Pulmonary artery endothelial cell (primary cell): ENCODE measurements at places on chromosomes 6 and 20.

DNA sequence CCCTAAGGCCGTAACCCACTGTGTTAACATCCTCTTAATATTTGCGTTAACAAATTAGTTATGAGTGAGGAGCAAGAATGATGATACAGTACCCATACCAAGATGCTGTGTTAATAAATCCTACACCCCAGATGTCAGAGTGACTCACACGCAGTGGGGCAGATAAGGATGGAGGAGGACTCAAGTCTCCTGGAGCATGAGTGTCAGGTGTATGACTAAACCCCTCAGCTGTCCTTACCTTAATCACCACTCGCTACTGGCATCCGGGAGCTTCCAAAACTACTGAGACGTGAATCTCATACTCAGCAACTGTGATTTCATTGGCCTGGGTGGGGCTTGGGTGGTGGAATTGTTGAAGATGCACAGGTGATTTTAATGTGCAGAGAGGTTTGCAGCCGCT is 131.3 kb upstream of the MTHFD1L start:
- DNase-seq = no peak

DNA sequence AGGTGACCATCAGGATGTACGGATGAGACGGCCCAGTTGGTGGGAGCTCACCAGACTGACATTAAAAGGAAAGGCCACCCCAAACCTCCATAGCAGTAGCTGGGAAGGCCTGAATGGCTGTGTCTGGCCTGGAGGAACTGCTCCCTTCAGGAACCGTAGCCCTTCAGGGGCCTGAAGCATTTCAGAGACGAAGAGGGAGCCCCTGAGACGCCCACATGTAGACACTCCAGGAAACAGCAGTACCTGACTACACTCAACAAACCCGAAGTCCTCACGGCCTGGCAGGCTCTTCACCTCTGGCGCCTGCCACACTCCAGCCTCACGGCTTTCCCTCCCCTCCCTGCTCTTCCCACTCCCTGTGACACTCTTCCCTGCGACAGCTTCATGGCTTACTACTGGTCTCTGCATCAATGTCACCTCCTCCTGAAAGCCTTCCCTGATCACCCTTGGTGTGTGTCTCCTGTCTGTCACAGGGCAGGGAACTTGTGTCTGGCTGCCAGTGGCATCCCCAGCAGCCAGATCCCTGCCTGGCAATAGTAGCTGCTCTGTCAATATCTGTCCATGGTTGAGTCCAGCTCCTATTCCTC is 14.6 kb upstream of the STX16 start:
- DNase-seq = no peak

DNA sequence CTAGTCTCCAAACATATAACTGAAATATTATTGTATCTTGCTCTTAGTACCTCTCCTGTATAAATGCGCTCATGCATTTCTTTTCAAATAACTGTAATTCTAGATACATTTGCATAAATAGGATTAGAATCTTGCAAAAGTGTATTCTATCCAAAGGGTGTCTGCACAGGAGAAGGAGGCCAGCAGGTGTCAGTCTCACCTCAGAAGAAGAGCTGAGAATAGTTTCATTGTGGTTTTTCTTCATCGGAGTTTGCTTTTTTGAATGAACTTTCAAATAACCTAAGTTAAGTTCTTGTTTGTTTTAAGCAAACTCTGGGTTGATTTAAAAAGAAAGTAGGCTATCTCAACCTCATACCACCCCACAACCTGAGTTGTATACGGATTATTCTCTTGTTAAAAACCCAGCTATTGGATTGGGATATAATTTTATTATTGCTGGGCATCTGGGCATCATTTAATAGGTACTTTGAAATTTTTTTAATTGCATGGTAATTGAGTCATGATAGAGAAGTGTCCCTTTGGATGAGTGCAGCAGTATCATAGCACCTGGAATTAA is 125.0 kb upstream of the MLIP start:
- DNase-seq = peak; percentile 8

- no peak for DNase-seq
These were observed 2.9 kb upstream of the RAB22A start for GRCh38 chr20:58306421-58307261.

DNA sequence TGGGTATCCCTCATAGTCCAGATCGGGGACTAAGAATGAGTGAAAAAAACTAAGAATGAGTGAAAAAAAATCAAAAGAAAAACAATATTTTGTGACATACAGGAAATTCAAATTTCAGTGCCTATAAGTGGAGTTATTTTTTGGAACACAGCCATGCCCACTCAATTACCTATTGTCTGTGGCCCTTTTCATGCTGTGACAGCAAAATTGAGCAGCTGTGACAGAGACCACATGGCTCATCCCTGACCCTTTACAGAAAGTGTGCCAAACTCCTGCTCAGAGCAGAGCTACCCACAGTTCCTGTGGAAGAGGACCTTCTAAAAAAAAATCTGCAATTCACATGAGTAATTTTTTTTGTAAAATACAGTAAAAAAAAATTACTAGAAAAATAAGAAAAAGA is 1.4 kb downstream of the NCR2 start:
- DNase-seq = no peak

GRCh38 chr6:106771822-106772221 is 142.4 kb downstream of the QRSL1 start:
- no peak for DNase-seq

DNA sequence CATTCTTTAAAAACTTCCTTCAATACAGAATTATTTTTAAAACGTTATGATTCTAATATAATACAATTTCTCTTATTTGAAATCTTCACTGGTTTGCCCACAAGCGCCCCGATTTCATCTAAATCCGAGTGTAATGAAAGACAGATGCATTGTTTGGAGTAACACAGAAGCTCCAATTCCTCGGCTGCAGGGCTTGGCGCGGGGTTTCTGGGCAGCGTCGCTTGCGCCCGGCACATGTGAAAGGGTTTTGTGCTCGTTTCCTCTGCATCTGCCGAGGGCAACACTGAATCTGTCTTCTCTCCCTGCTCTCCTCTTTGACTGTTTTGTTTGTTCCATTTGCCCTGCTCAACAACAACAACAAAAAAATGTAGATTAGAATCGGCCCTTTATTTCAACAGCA is 248.6 kb upstream of the QKI start:
- DNase-seq = no peak

DNA sequence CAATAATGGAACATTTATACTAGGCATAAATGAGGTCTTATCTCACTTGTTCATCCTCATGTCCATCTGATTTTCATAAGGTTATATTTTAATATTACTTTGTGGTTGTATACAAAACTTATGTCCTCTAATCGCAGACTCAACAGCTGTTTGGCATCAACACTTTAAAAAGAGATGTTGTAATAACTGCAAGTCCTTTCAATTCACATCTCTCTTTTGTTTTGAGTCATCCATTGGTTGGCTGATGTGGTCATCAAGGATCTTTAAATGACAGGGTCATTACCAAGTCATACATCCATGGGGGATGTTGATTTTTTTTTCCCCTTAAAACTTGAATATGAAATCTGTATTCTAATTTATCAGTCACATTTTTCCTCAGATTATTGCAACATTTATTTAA is 299.4 kb upstream of the NRSN1 start:
- no peak for DNase-seq

GRCh38 chr6:55286824-55287223 is 40.4 kb upstream of the GFRAL start:
- DNase-seq = no peak

- DNase-seq = no peak
These were observed 4.8 kb upstream of the NHSL1 start for GRCh38 chr6:138503881-138504680.

GRCh38 chr6:12051861-12052368 is 39.8 kb downstream of the HIVEP1 start:
- DNase-seq = no peak

GRCh38 chr6:130482645-130483390 is 117.0 kb downstream of the TMEM200A start:
- DNase-seq = no peak

DNA sequence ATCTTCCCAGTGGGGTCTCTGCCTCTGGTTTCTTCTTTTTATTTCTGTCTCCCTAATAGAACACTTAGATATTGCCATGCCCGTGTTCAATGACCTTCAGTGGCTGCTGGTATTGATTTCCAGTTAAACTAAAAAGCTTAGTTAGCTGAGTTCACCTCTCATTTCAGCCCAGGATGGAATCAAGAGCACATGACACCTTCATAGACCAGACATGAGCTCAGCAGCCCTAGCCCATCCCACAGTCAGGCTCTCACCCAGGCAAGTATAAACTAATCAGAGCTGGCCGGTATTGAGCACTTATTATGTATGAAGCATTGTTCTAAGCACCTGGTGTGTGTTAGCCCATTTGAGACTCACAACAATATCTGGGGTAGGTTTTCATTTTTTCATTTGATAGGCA is 33.7 kb upstream of the PLEKHG1 start:
- no peak for DNase-seq

DNA sequence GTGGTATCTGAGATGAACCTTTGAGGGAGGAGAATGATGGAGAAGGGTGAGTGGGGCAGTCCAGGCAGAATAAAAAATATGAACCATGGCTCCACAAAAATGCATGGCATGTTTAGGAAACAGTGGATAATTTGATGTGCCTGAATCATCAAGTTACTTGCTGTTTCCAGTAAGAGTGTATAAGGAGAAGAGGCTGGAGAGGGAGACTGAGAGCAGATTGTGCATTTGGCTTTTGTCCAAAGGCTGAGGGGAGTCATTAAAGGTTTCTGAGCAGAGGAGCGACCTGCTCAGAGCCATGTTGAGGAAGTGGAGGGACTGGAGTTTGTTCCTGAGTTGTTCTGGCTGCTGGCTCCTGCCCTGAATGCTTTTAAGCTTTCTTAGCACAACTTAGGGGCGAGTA is 6.1 kb downstream of the MMP24 start:
- DNase-seq = no peak

GRCh38 chr6:140872885-140873284 is 1259.8 kb upstream of the GJE1 start:
- DNase-seq = no peak

DNA sequence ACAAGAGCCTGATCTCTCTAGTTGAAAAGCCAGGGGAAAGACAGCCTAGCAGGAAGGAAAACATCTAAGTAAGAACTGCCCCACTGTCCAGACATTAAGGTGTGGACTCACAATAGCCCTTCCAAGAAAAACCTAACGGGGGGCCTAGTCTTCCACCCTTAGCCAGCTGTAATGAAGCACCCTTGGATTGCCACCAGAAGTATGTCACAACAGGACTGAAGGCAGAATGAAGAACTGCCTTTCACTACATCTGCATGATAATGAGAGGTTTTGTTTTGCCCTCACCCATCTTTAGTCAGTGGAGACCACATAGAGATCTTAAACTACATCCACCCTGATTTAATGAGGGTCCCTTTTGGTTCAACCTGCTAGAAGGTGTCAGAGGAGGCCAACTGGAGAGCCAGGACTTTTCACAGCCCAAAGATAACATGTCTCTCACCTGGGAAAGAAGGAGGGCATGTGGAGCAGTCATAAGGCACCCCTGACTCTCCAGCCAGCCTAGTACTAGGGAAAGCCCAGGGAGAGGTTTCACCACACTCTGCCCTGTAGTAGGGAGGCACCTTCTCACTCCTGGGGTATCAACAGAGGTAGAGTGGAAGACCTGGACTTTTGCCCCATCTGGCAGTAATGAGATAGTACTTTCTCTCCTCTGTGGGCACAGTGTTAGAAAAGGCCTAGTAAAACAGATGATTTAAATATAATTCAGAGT is 1017.4 kb upstream of the MANEA start:
- no peak for DNase-seq
